ENCODE measurements at places on chromosomes 2 and 18.

DNA sequence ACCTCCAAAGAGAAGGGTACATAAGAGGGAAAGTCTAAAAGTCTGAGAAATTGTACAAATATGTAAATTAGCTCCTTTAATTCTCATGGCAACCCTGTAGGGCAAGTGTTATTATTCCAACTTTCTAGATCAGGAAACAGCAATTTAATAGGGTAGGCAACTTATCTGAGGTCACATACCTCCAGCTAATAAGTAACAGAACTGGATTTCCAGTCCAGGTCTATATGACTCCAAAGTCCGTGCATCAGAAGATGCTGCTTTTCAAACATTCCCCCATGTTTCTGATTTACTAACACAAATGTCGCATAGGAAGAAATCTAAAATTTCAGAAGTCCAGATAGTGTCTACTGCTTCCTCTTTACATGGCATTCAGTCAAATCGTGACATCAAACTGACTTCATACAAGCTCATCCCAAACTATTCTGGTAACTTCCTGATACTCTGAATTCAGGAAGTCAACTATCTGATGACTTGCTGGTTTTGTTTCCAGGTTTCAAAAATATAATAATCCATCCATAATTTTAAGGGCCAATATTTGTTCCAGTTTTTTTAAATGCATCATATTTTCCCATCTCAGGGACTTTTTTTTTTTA is 419.3 kb upstream of the ACVR2A start:
- no peak for DNase-seq

DNA sequence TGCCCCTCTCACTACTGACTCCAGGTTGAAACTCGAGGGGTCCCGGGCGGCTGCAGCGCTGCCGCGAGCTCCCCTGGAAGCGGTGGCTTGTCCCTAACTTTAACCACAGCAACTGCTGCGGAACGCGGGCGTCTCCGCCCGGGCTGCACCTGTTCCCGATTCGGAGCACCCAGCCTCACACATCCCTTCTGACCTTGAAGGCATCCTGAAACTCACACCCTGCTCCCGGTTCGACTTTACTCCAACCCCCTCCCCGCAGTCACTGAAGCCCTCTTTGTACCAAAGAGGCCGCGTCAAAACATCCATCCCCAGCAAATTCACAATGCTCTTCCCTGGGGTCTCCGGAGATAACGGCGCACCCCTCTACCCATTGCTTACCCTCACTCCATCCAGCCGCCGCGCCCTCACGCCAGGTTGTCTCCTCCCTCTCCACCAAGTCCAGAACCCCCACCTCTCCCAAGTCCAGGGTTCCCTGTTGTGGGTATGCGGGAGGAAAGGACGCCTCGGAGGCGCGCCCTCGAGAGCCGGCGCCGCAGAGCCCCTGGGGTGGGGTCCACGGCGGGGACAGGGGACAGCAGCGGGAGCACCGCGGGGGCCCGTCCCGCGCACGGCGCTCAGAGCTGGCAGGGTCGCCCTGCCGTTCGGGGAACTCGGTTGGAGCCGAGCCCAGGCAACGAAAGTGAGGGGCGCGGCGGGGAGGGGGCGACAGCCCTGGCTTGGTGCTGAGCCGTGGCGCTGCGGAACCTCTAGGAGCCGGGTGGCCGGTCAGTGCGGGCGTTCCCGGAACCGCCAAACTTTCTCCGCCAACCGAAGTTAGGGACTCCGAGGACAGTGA is 934 bp downstream of the MYO5B start:
- DNase-seq: no peak

DNA sequence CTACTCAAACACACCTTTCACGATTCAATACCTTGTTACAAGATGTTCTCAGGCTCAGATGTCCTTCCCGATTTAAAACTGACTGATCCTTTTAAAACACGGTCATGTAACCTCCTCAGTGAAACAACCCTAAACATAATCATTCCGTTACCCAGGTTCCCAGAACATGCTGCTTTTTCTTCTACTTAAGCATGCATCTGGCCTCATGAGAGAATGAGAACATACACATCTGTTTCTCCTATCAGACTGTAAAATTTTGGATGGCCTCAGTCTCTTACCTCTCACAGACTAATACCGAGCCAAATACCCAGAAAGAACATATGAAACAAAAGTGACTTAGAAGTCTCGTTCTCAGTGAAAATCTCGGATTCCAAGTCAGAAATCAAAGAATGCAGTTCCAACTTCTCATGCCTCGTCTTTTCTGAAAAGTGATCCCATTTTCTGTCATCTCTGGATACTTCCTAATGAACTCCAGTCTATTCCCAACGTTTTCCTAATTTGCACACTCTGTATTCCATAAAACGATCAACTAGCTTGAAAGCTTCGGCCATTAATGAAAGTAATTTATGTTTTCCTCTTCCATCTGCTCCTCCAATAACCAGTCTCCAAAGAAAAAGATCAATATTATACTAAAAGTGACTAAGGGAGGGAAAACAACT is 919 bp downstream of the SF3B1 start:
- DNase-seq: peak; percentile 45

GRCh38 chr2:129008055-129008880 is 689.6 kb upstream of the HS6ST1 start:
- DNase-seq: no peak

- DNase-seq: peak; percentile 52
These were observed 1.2 kb upstream of the CABLES1 start for GRCh38 chr18:23133860-23134779.

GRCh38 chr2:204415406-204416181 is 129.7 kb upstream of the PARD3B start:
- DNase-seq: no peak

DNA sequence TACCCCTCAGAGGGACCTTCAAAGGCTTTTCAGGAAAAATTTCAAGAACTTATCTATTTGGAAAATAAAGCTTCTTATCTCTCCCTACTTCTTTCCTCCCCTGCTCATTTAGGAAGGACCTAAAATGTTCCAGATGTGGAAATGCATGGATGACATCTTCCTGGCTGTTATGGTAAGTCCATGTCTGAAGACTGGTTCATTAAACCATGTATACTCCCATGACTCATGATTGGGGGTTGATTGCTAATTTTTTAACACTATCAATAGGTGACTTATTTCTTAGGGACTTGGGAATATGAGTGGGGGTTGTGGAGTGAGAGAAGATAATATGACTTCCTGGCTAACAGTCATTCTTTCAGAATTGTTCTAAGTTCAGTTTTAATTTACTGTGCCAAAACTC is 104.0 kb upstream of the PARD3B start:
- no peak for DNase-seq
